ENCODE measurements at places on chromosomes 3 and 15. TPM values are rescaled to one million over a fixed set of nuclear protein-coding genes. Genes with fewer than 3 reads are reported as not detected.

DNA sequence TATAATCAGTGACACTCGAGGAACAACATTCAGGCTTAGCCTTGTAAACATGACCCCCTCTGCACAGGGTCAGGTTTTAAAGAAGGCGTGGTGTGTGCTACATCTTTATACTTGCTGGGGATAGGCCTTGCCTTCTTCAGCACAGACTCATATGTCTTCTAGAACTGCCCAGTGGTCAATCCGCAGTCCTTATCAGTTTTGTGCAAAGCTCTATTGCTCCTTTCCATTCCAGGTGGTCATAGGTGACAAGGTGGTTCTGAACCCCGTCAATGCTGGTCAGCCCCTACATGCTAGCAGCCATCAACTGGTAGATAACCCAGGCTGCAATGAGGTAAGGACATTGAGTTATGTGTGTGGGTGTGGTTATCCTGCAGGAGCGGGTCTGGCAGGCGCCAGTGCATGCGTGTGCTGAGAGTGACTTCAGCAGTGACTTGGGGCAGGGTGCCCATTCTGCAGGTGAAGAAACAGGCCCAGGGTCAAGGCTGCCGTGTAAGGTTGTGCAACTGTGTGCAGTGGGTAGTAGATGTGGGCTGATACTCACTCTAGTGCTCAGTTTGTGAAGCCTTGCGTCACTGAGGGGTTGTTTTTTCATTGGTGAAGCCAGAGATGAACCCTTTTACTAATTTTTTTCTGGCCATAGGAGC, 150.9 kb downstream of the ITPR1 start:
- H3K4me1 ChIP-seq: no peaks in the 10 kb centered on the region
- H3K27ac ChIP-seq: no peak overlapping the region
- no peaks in the 10 kb centered on the region for H3K36me3 ChIP-seq
- no peak for DNase-seq

DNA sequence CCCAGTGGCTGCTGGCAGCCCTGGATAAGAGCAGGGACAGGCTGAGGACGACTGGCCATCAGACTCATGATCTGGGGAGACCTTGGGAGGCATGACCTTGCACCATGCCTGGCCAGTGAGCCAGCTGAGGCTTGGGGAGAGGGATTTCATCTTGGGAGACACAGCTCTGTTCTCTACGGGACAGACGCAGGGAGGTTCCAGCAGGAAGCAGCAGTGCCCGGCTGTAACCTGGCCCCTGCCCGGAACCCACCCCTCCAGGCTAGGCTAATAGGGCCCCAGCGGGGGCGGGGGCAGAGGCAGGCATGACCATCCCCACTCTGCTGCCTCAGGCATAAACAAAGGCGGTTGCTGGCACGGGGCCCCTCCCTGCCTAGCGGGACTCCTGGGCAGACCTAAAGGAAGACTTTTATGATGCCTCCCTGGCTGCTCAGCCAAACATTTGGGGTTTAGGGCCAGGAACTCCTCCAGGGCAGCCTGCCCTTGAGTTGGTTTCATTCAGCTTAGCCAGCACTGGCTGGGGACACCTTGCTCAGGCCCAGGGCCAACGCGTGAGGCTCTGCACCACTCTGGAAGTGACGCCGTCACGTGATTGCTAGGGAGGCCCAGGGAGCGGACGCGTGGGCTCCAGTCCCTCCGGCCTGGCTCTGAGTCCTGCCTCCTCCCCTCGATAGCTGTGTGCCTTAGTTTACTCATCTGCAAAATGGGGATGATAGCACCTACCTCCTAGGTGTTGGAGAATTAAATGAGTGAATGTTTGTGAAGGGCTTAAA, 27.6 kb downstream of the HDAC11 start:
- DNase-seq: no peak
- no peaks in the 10 kb centered on the region for H3K27me3 ChIP-seq
- H3K4me1 ChIP-seq: peaks cover 12% of the 10 kb centered on the region
- H3K36me3 ChIP-seq: peaks cover 5% of the 10 kb centered on the region

DNA sequence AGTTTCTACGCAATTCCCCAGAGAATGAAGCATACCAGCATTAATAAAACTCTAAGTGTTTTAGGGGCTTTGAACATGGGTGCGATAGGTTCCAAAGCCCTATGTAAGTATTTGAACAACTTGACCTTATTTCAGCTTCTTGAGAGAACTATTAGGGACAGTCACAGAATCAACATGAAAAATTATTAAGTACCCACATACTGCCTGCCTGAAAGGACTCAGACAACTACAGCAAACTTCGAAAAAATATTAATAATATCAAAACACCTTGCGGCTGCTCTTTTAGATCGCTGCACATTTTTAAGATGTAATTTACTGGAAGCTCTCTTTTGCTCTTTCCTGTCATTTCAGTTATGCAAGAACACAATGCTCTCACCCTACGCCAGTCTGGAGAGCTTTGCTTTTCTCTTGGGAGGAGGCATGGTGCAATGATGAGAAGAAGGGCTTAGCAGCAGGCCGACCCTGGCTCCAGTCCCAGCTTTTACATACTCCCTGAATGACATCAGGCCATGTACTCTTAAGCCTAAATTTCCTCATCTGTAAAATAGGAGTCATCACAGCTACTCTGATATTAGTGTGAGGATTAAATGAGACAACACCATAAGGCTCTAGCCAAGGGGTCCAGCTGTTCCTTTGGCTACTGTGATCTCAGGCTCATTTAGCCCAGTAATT, 640.7 kb downstream of the FHIT start:
- H3K4me3 ChIP-seq: no peak overlapping the region
- H3K27me3 ChIP-seq: no peaks in the 10 kb centered on the region
- H3K36me3 ChIP-seq: no peaks in the 10 kb centered on the region
- peaks cover 3% of the 10 kb centered on the region for H3K4me1 ChIP-seq
- no peak overlapping the region for H3K27ac ChIP-seq

DNA sequence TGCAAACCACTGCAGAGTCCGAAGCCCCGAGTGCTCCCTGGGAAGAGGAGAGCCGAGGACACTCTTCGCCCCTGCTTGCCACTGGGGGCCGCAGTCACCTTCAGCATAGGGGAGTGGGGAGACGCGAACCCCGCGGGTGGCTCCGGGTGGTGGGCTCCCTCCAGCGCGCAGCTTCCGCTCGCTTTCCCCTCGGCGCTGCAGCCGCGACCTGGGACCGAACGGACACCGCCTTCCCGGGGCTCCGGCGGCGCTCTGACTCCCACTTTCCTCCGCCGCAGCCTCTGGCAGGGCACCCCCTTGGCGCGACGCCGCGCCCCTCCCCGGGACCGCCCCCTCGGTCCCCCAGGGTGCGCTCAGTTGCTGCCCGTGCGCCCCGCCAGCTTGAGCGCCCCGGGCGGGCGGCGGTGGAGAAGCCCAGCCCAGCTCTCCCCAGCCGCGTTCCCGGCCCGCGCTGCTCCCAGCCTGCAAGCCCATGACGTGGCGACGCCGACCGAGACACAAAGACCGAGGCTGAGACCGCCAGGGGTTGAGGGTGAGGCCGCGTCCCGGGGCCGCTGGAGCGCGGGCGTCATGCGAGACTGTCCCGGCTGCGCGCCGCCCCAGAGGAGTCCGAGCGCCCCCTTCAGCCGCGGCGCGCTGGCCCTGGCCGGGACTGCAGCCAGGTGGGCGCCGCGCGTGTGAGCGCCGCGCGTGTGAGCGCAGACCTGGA, at the start of gene MINAR1:
Gene MINAR1, plus strand, starts transcription at position 701 of the 709 bp plus-strand sequence. CDS start 23,812 bp downstream, outside the sequence.
- peaks cover 21% of the 10 kb centered on the region for H3K4me1 ChIP-seq
- H3K4me3 ChIP-seq: peak within 1 kb of the TSS; percentile 51
- peaks cover 82% of the 10 kb centered on the region for H3K27me3 ChIP-seq
- DNase-seq: no peak

The AADAC gene
- total RNA-seq: 15.7 TPM

The BOC gene
- total RNA-seq: 159 TPM

The ANKRD34C gene
- total RNA-seq: not detected

The AQP9 gene
- total RNA-seq: 7.6 TPM

The CCR3 gene
- total RNA-seq: 1.9 TPM

The PRR20G gene
- total RNA-seq: not detected

The PRSS50 gene
- total RNA-seq: not detected

The CAV3 gene
- not detected for total RNA-seq
